CD4-positive, alpha-beta T cell treated with Interleukin-17A for 1 hour (primary cell): ENCODE measurements at places on chromosomes 1 and 21.

DNA sequence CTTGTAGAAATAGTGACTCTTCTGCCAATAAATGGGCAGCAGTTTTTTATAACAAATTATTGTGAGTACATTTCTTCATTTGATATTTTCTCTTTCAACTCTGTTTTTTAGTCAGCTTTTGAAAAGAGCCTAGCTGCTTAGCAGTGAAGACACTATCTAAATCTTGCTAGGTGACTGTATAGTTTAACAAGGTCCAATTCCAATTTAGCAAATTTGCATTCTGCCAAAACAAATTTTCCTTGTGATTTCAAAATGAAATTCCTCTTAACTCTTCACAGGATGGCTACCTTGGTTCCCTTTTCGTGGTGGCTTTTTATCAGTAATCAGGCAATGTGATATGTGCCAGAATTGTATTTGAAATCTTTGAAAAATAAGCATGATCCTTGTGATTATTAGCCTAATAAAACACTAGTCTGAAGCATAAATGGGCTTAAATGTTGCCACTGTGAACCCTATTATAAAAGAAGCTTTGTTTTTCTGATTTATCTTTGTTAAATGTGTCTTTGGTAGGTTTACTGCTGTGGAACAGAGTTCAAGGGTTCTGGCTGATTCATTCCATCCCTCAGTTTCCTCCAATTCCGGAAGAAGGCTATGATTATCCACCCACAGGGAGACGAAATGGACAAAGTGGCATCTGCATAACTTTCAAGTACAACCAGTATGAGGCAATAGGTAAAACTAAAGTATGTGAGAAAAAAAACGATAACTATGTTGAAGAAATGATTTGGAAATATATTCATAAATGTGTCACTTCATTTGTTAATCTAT lies 12.2 kb downstream of the DNASE2B start:
- DNase-seq, result no peak

DNA sequence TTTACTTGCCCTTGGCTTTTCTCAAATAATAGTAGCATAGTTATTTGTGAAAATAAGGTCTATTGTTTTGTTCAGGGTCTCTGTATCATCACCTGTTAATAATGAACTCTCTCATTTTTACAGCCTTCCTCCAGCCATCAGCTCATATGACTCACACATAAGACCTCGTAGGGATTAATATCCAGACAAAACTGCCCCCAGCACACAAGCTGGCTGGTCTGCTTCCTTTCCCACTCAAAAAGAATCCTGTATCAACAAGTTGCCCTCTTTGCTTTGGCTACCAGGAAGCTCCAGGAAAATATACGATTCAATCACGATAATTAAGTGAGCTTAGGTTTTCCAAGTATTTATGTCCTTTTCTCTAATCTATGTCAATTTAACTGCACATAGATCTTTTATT lies 119.2 kb downstream of the DMRTB1 start:
- DNase-seq, result no peak

DNA sequence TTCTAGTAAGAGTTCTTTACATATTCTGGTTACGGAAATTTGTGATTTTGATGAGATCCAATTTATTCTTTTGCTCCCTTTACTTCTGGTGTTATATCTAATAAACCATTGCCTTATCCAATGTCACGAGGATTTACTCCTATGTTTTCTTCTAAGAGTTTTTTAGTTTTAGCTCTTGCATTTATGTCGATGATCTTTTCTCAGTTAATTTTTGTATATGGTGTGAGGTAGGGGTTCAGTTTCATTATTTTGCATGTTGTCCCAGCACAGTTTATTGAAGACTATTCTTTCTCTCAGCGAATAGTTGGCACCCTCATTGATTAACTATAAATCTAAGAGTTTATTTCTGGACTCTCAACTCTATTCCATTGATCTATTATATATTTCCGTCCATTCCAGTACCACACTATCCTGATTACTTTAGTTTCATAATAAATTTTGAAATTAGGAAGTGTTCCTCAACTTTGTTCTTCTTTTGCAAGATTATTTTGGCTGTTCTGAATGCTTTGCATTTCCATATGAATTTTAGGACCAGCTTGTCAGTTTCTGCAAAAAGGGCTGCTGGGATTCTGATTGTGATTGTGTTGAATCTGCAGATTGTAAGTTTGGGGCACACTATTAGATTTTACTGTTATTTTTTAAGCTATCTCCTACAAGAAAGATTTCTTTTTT lies 4.0 kb downstream of the KDM1A start:
- no peak for DNase-seq

- DNase-seq, result no peak
These were observed 2.2 kb downstream of the TTC3 start for GRCh38 chr21:37075214-37075770.
